Endodermal cell (in vitro differentiated cells): ENCODE measurements at places on chromosomes 16 and 17. TPM values are rescaled to one million over a fixed set of nuclear protein-coding genes. Genes with fewer than 3 reads are reported as not detected.

DNA sequence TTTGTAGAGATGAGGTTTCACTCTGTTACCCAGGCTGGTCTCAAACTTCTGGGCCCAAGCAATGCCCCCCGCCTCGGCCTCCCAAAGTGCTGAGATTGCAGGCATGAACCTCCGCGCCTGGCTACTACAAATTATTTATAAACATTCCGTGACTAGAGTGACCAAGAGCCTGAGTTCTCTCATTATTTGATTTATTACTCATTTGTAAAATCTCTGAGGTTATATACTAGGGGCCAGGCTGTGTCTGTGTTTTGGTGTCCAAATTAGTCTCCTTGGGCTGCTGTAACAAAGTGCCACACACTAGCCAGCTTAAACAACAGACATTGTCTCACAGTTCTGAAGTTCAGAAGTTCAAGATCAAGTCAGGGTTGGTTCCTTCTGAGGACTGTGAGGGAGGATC lies 70.8 kb upstream of the ELAC2 start:
- H3K27ac ChIP-seq = no peak overlapping the region
- peaks cover 4% of the 10 kb centered on the region for H3K27me3 ChIP-seq
- no peak overlapping the region for H3K4me3 ChIP-seq
- H3K4me1 ChIP-seq = no peaks in the 10 kb centered on the region

The C16orf92 gene
- not detected in 2 replicates for total RNA-seq

DNA sequence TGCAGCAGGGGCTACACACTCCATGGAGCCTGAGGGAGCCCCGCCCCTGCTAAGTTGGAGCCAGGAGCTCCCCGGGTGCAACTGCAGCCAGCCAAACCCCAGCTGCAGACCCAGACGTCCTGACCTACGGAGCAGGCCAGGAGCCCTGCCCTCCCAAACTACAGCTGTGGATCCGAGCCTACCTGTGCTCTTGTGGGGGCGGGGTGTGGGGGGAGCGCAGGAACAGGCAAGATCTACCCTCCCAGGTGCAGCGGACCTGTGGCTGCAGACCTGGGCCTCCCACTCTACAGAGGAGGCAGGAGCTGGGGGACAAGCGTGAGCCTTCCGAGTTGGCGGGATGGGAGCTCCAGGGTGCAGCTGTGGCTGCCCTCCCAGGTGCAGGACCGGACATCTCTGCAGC lies 29.7 kb upstream of the MYLK3 start:
- no peaks in the 10 kb centered on the region for H3K4me1 ChIP-seq
- no peak for DNase-seq
- H3K27me3 ChIP-seq = no peaks in the 10 kb centered on the region
- no peak overlapping the region for H3K27ac ChIP-seq
- no peaks in the 10 kb centered on the region for H3K36me3 ChIP-seq

DNA sequence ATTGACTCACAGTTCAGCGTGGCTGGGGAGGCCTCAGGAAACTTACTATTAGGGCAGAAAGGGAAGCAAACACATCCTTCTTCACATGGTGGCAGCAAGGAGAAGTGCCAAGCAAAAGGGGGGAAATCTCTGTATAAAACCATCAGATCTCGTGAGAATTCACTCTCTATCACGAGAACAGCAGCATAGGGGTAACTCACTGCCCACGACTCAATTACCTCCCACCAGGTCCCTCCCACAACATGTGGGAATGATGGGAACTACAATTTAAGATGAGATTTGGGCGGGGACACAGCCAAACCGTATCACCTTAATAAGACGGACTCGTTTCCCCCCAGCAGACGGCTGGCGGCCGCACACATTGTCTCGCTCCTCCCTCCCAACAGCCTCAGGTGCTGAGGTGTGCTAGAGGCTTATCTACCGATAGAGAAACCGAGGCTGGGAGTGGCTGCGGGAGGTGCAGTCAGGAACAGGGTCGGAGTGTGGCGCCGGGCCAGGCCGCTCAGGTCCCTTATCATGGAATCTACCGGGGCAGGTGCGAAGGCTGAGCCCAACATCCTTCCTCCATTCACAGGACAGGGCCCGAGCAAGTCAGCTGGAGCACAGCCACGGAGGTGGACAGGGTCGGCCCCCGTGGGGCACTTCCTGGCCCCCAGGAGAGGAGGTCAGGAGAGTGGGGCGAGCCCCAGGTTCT lies 4.9 kb upstream of the ZG16B start:
- H3K27me3 ChIP-seq = no peaks in the 10 kb centered on the region
- no peaks in the 10 kb centered on the region for H3K36me3 ChIP-seq
- H3K4me1 ChIP-seq = no peaks in the 10 kb centered on the region
- H3K4me3 ChIP-seq = no peak overlapping the region
